Central memory CD4-positive, alpha-beta T cell (primary cell): ENCODE measurements at places on chromosomes 13 and 19.

- no peak for DNase-seq
These were observed 62.4 kb upstream of the RNF113B start for GRCh38 chr13:98239162-98240076.

DNA sequence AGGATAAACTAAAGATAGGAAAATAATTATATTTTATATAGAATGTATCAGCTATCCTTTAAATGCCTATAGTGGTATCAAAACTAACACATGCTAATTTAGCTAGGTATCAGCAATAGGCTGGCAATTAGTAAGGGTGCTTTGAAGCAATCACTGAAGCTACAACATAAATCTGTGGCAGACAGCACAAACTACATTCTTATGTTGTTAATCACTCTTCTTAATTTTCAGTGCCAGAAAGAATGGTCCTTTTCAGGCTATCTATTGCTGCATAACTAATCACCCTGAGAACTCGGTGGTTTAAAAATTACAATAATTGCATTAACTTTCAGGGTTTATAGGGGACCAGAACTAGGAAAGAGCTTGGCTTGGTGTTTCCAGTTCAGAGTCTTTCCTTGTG is 963.1 kb downstream of the EFNB2 start:
- no peak for DNase-seq

- no peak for DNase-seq
These were observed 108.5 kb downstream of the STK24 start for GRCh38 chr13:98468361-98468760.

DNA sequence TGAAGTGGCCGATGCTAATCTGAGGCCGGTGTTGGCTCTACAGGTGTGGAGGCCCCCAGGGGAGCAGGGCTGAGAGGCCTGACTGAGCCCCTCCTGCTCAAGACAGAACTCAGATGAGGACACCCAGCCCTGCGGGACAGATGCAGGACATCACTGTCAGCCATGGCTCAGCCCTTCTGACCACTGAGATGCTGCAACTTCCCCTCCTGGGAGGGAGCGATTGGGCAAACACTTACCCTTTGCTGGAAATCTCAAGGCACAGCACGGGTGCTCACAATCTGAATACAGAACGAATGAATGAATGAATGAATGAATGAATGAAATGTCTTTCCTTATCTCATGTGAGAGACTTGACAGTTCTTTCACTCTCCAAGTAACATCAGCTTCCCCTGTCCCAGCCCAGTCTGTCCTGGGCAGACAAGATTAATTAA is 3.5 kb upstream of the SIGLEC7 start:
- no peak for DNase-seq

DNA sequence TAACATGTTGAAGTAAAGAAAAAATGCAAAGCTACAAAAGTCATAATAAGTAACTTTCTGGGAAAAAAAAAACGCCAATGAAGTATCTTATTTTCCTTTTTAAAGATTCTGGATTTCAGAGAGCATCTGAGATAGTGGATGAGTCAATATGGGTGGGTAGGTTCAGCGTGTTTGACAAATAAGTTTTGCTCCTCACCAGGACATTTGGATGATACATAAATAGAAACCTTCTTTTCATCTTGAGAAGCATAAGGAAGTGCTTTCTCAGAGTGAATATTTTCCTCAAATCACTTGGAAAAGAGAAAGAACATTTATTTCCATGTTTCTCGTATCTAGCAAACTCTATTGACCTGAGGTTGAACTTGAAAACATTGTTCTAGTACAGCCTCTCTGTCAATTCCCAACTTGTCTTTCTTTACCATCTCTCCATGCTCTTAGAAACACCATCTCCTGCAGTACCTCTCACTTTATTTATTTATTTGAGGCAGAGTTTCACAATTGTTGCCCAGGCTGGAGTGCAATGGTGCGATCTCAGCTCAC is 463.2 kb downstream of the KLF5 start:
- no peak for DNase-seq

DNA sequence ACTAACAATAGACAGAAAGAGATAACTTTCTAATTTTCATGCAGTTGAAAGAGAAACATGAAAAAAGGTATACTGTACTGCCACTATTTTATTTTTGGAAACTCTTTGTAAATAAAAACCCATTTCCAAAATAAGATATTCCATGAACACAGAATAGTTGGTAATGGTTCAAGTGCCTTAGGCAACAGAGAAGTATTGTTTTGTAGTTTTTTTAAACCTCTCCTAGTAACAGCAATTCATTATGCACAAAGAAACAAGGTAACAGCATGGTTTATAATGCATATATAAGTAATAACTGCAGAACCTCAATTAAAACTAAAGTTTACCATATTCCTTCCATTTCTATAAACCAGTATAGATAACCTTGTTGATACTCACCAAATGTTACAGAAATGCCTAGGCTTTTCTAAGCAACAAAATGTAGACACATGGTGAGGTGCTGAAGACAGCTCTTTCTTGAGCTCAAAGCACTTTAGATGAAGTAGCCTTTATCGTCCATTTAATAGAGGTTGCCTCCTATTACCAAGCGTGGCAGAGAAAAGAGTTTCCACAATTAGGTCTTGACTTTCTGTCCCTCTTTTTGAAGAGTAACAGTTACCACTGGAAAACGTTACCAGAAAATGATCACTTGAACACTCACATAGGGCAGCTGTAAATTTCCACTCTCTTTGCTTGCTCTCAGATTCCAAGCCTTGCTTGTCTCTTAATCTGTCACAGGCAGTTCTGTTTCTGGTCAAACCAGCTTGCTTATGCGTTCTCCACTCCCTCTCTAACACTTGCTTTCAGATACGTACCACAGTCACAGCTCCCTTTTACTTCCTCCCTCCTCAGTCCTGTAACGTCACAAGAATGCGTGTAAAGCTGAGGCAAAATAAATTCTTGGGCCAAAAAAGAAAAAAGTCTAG is 42.9 kb downstream of the CAB39L start:
- DNase-seq = no peak

- DNase-seq = no peak
These were observed 32.4 kb downstream of the DHRS12 start for GRCh38 chr13:51771418-51772104.
